H4 (cell line): ENCODE measurements at places on chromosomes 16 and 17. TPM values are rescaled to one million over a fixed set of nuclear protein-coding genes. Genes with fewer than 3 reads are reported as not detected.

Gene GRB2
- 83.8 and 107 TPM in 2 replicates for total RNA-seq

GRCh38 chr17:76036497-76037261 lies 9.6 kb upstream of the EVPL start:
- no peak for DNase-seq

DNA sequence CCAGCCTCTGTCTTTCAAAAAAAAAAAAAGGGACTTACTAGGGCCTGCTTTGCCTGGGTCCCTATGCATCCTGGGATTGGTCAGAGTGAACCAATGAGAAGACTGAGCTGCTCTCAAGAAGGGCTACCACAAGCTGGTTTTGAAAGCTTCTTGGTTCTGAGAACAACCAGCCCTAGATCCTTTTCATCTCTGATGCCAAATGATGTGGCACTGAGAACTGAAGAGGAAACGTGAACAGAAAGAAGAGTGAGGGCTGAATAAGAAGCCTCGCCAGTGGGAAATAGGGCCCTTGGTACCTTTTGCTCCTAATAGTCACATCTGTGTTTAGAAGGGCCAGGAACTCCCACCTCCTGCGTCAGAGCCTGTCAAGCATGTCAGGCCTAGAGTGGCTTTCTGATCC lies 10.7 kb downstream of the TACO1 start:
- no peak for DNase-seq

- DNase-seq, result no peak
Observed at GRCh38 chr17:77160091-77160874, 19.5 kb downstream of the SEC14L1 start.

- no peak for DNase-seq
Observed at GRCh38 chr17:73359987-73360410, 48.2 kb upstream of the CDC42EP4 start.

DNA sequence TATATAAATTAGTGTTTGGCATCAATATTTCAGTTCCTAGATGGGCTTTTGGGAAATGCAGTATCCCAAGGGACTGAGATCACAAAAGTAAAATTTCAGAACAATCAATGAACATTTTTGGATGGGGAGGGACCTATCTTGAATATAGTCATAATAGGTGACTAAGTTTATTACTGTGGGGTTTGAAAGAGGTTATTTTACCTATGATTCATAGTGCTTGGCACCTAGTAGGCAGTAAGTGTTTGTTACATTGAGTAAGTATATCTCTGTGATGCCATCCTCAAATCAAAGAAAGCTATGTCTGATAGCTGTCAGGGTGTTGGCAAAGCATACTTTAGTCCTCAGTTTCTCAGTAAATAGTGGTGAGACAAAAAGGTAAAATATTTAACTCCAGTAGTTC lies 36.9 kb downstream of the ZNF207 start:
- no peak for DNase-seq

DNA sequence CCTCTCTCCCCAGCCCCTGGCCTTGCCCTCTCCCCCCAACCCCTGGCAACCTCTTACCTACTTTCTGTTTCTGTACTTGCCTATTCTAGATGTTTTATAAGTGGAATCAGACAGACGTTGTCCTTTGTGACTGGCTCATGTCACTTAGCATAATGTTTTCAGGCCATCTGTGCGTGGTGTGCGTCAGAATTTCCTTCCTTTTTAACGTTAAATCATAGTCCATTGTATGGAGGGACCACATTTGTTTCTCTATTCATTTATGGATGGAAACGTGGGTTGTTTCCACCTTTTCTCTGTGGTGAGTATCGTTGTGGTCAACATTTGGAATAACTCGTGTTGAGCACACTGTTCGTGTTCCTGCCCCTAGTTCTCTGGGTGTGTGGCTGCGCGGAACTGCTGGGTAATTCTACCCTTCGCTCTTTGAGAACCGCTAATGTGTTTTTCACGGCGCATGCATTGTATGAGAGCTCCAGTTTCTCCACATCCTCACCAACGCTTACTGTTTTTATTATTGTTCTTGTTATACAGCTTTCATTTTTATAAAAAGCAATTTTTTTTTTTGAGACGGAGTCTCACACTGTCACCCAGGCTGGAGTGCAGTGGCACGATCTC lies 26.3 kb downstream of the ACTG1 start:
- DNase-seq, result no peak

Gene GAS2L2
- total RNA-seq, result 0.04 TPM in 2 replicates

DNA sequence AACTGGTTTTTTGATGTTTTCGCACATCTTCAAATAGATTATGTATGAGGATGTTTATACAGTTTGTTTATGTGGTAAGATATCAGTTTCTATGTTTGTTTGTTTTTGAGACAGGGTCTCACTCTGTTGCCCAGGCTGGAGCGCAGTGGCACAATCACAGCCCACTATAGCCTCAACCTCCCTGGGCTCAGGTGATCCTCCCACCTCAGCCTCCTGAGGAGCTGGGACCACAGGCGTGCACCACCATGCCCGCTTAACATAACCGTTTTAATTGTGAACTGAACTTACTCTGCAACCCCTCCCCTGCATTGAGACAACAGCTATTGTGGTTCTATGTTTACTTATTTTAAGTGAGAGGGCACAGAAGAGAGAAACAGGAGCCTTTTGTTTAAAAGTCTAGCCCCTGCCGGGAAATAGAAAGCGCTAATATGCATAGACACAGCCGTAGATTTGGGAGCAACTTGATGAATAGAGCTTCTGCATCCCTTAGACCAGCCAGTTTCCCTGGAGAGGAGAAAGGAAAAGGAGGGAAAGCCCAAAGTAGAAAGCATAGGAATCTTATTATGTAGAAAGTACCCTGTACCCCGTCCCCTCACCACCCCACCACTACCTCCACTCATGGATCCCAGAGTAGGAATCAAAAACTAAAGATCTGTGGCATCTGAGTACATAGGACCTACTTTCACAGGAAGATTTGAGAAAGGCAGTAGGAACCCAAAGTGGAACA lies 19.6 kb upstream of the APPBP2 start:
- DNase-seq, result no peak

Gene CIAO2B
- total RNA-seq, result 207 and 213 TPM in 2 replicates

GRCh38 chr17:41067281-41067680 lies 1.6 kb upstream of the KRTAP2-4 start:
- DNase-seq, result no peak

- no peak for DNase-seq
Observed at GRCh38 chr16:77398495-77398894, 36.3 kb downstream of the ADAMTS18 start.

Gene CACNG4
- 2.3 and 2.4 TPM in 2 replicates for total RNA-seq

- no peak for DNase-seq
Observed at GRCh38 chr16:10780628-10781027, 37.0 kb downstream of the NUBP1 start.
